ENCODE measurements at places on chromosomes 3 and 15. TPM values are rescaled to one million over a fixed set of nuclear protein-coding genes. Genes with fewer than 3 reads are reported as not detected.

The RLBP1 gene
- not detected for total RNA-seq

The GABRG3 gene
- not detected for total RNA-seq

The ATP8B4 gene
- not detected for total RNA-seq

The SGO1 gene
- 15.5 TPM for total RNA-seq

The TGM4 gene
- total RNA-seq: 0.24 TPM

The EEFSEC gene
- total RNA-seq: 12.0 TPM

The FMN1 gene
- 0.29 TPM for total RNA-seq

The ALPK3 gene
- 36.2 TPM for total RNA-seq

The ACP3 gene
- not detected for total RNA-seq

The MAP6D1 gene
- 3.2 TPM for total RNA-seq

The GOLGA6B gene
- total RNA-seq: not detected

The GNAT1 gene
- total RNA-seq: 0.78 TPM

The TKT gene
- total RNA-seq: 510 TPM

The SNTN gene
- total RNA-seq: not detected

The ARGFX gene
- total RNA-seq: not detected

The TRIP4 gene
- total RNA-seq: 31.1 TPM

The KBTBD13 gene
- not detected for total RNA-seq

The TEX9 gene
- 2.5 TPM for total RNA-seq

The SLC28A1 gene
- total RNA-seq: not detected

The CASR gene
- not detected for total RNA-seq

The MCF2L2 gene
- total RNA-seq: 1.1 TPM

The DLEC1 gene
- total RNA-seq: not detected

The MRAS gene
- 15.5 TPM for total RNA-seq
